Stimulated activated CD4-positive, alpha-beta T cell treated with anti-CD3 and anti-CD28 coated beads, Interleukin-2, amount 100 ng/mL, for 24 hours (primary cell): ENCODE measurements at places on chromosomes 3 and 15.

GRCh38 chr3:141454054-141454453 is 32.8 kb upstream of the RASA2 start:
- no peak for DNase-seq

DNA sequence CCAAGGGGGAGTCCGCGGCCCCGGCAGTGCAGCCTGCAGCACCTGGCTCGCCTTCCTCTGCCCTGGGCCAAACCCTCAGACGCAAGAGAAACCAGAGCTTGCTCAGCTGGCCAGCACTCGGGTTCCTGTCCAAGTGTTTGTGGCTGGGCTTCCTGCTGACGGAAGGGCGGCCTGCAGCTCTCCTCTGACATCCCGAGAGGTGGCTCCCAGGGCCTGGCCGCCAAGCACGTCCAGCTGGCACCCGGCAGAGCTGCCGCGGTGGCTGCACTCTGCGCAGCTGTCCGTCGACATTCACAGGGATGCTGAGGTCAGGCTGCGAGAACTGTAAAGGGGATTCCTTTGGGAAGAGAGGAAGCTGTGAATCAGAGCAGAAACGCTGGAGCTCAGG is 85.6 kb downstream of the CPN2 start:
- DNase-seq = no peak

DNA sequence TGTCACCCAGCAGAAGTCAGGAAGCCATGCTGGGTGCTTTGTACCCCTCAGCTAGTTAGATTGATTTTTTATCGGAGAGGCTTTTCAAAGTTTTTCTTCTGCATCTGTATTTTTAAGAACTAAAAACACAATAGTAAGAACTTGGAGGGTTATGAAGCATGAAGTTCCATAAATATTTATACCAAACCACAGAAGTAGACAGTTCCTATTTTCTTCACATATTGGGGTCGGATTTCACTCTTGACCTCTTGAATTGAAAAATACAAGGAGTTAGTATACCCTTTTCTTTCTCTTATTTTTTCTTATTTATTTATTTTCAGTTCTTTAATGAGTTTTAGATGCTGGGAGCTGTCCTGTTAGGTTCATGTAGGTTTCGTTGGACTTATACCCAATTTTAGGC is 35.1 kb downstream of the SLC25A26 start:
- no peak for DNase-seq

GRCh38 chr15:41333026-41333562 is 413 bp downstream of the NUSAP1 start:
- no peak for DNase-seq

- DNase-seq = no peak
These were observed 134.0 kb downstream of the CHL1 start for GRCh38 chr3:330494-331115.

DNA sequence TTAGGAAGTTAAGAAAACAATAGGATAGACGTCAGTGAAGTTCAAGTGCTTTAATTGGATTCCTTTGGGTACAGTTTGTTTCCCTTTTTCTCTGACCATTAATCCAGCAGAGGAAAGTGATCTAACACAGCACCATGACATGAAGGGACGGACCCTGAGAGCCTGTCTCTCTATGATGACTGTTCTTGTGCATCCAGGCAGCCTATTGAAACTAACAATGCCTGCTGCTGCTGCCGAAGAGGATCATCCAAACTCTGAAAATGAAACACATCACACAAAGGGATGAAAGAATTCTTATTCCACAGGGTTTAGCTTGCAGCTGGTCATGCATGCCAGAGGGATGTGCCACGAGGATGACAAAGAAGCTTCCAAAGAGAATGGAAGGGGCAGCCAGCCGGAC is 75.5 kb downstream of the ZBTB20 start:
- no peak for DNase-seq

DNA sequence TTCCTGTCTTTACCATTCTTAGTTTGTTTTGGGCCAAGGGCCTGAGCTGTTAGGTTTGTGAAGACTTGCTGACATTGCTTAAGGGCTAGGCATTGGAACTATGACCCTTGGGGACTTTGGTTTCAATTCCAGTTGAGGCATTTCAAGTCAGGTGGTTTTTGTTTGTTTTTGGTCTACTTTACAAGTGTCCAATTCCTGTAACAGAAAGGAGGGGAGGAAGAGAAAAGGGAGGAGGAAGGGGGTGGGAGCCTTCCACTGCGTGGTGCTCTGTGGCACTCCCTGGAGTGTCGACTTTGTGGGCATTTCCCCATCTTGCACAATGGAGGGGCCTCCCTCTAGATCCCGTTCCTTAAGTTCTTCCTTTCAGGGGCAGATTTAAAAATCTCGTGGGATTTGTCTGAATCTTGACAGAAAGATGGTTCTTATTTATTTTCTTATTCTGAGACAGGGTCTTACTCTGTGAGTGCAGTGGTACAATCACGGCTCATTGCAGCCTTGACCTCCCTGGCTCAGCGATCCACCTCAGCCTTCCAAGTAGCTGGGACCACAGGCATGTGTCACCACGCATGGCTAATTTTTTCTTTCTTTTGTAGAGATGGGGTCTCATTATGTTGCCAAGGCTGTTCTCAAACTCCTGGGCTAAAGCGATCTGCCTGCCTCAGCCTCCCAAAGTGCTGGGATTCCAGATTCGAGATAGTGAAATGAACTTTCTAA is 59.5 kb upstream of the RYK start:
- DNase-seq = no peak

GRCh38 chr15:42270551-42270950 is 2.5 kb upstream of the GANC start:
- no peak for DNase-seq
